ENCODE measurements at places on chromosomes 5 and 9. TPM values are rescaled to one million over a fixed set of nuclear protein-coding genes. Genes with fewer than 3 reads are reported as not detected.

GRCh38 chr5:167908606-167909005, 382.8 kb upstream of the WWC1 start:
- DNase-seq = no peak

DNA sequence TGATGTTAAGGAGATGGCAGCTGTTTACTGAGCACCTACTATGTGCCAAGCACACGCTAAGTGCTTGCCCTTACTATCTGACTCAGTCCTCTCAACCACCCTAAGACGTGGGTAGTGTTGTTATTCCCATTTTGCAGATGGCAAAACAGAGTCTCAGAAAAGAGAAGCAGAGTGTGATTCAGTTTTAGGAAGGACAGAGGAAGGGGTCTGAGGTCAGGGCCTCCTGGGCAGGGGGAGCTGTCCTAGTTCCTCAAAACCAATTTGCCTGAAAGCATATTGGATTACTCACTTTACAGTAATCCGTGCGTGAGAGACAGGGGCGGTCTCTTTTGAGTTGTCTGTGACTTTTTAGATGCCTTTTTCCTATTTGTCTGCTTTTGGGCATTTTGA, 23.2 kb downstream of the DNM1 start:
- no peak for DNase-seq

The CNTLN gene
- total RNA-seq = 4.4 TPM

The PCDHA1 gene
- total RNA-seq = not detected
